ENCODE measurements at places on chromosomes 5 and 9.

- peak; percentile 10 for DNase-seq
Observed at GRCh38 chr5:72355706-72356299, 35.6 kb downstream of the PTCD2 start.

DNA sequence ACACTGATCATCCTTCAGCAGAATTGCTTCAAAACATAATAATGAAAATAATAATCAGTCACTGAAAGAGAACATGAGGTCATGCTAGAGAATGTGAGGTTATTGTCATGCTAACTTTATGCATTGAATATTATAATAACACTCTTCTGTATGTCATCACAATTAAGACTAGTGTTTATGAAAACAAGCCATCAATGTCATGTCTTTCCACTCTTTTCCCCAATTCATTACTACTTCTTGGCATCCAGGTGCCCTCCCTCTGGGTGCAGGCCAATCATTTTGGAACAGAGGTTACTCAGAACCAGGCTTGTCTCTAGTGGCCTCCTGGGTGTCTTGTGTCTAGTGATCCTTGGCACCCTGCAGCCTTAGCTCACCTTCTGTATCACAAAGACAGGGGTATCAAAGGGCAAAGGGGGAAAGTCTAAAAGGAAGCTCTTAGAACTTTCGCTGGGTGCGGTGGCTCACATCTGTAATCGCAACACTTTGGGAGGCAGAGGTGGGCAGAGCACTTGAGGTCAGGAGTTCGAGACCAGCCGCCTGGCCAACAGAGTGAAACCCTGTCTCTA lies 217.6 kb upstream of the PIK3R1 start:
- no peak for DNase-seq

- no peak for DNase-seq
Observed at GRCh38 chr5:149203921-149204441, 62.7 kb downstream of the ABLIM3 start.

DNA sequence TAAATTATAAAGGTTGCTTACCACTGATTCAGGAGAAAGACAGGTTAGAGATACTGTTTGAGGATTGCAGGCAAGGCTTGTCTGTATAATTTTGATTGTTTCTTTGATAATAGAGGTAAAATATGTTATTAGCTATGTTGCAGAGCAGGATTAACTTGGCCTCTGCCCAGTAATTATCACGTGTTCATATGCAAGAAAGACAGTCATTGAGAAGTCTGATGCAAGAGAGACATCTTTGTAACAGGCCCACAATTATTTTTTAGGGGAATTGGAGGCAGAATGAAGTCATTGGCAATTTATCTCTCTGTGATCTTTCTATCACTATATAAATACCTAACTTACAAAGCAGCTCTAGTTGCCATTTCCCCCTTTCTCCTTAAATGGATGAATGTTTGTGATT lies 46.0 kb downstream of the SLC44A1 start:
- DNase-seq, result peak; percentile 65

DNA sequence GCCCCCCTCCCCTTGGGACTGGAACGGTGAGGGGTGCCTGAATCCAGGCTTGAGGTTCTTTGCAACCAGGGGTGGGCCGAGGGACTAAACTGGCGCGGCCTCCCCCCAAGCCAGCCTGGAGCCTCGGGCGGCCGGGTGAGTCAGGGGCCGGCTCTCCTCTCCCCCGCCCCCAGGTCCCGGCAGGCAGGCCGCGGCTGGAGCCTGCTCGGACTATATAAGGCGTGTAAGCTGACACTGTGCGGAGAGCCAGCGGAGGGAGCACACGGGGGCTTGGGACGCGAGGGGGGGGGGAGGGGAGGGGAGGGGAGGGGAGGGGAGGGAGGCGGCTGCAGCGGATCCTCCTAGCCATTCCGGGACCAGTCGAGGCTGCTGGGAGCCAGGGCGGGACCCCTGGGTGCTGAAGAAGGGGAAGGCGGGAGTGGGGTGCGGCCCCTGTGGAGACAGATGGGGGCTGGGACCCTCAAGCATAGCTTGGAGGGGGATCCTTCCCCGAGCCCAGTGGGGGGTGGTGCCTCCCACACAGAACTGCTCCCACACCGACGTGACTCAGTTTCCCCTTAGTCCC lies 595 bp downstream of the PDLIM7 start:
- DNase-seq, result peak; percentile 90

- no peak for DNase-seq
Observed at GRCh38 chr9:104960662-104961061, 32.7 kb upstream of the ABCA1 start.

GRCh38 chr5:152379331-152379730 lies 25.7 kb downstream of the NMUR2 start:
- DNase-seq, result peak; percentile 42

DNA sequence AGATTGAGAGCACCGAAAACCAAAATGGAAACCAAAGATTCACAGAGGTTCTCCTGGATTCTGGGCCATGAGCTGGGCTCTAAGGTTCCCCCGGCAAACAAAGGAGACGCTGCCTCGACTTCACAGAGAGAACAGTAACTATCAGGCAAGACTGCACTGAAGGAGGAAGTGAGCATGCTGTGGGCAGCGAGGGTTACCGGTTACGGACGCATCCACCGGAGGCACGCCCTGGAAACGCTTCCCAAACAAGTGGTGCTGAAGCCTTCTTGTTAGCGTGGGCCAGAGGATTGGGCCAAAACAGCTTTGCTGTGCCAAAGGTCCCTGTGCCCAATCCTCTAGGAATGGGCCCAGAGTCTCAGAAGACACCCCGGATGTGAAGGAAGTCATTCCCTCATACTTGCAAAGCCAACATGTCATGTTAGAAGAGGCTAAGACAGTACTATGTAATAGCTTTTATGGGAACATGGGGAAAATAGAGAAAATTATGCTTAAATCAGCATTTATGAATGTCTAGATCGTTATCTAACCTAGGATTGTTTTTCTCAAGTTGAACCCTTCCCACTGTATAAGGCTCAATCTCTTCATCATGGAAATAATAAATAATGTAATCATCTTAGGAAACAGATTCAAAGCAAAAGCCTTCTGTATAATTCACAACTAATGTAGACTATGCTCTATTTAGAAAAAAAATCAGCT lies 145.4 kb downstream of the GABBR2 start:
- no peak for DNase-seq
